ENCODE measurements at places on chromosomes 3 and 15.

- no peak for DNase-seq
Observed at GRCh38 chr15:64289550-64289949, 66.4 kb downstream of the CSNK1G1 start.

- DNase-seq, result no peak
Observed at GRCh38 chr3:126671521-126671920, 16.6 kb upstream of the TXNRD3 start.

GRCh38 chr3:43895573-43895972 is 204.8 kb downstream of the ABHD5 start:
- DNase-seq, result no peak

DNA sequence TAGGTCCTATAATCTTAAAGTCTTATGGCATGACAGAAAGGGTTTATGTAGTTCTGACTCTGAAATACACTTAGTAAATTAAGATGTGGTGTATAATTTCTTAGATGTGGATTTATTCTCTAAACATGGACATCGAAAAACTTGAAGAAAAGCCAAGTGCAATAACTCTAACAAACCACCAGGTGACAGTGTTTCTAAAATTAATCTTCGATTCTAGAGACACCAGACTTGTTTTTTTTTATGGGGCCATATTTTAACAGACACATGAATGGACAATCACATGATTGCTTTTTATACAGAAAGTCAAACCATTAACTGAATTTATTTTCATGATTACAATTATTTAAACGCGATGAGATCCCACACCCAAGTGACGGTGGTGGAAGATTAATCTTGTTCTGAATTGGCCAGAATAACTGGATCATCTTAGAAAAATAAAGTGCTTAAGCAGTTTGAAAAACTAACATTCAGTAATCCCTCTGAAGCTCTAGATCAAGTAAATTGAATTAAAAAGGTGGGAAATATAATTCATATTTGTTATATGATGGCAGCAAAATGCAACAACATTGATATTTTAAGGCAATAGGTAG is 305.1 kb downstream of the LSAMP start:
- DNase-seq, result no peak

DNA sequence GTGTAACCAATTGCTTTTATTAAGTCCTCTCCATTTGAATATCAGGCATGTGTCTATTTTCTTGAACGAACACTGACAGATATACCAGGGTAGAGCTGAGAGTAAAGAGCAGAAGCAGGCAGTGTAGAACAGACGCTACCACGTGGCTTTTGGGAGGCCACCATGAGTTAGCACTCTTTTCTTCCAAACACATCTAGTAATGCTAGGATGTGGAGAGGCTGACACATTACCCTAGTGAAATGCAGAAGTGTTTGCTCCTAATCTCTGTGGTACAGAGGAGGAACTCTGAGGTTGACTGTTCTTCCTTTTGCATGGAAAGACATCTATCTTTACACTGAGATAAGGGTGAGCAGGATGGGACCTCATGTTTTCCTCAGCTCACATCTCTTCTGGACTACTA is 216.3 kb downstream of the SATB1 start:
- DNase-seq, result no peak

DNA sequence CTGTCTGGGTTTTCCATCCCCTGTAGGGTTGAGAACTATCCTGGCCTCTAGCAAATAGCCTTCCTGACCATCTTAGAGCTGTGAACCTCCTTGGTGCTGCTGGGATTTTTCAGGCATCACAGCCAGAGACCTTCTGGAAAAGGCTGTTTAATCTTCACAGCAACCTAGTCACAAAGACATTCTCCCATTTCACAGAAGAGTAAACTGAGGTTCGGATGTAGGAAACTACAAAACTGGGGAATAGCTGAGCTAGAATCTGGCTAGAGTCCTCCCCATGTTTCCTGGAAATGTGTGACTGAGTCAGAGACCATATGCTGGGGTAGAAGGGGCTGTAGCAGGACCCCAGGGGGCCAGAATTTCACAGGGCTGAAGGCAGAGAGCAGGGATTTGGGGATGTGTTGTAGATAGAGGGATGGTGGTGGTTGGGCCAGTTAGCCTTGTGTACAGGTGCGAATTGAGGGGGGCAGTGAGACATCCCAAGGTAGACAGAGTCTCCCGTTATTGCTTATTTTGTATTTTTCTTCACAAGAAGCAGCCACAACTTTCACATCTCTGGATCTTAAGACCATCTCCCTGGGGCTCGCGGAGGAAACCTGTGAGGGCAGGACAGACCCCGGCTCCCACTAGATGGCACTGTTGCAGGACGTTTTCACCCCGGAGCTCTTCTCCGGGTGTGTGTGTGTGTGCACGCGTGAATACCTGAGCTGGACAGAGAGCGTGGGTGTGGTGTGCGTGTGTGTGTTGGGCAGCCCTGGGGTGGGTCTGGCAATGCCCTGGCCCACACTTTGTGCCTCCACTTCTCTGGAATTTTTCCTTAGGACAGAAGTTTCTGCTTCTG is 66.9 kb upstream of the PRR23C start:
- no peak for DNase-seq

DNA sequence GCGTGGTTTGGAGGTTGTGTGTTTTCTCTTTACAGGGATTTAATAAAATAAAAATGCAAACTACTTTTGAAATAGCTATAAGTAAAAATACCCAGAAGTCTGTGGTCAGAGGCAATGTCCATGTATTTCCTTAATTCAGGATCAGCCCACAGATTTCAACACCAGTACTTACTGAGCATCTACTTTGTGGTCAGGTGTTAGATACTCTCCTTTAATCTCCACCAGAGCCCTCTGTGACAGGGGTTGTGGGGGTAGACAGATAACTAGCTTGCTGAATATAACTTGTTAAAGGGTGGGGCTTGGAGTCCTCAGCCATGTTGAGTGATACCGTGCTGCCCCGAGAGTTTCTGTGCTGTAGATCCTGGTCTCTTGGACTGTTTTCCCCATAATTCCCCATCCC is 244.1 kb upstream of the NR2E3 start:
- no peak for DNase-seq
